CD4-positive, alpha-beta T cell treated with Interleukin-21 for 1 hour (primary cell): ENCODE measurements at places on chromosomes 6 and 20.

GRCh38 chr20:18750735-18751134 lies 62.8 kb upstream of the SCP2D1 start:
- no peak for DNase-seq

GRCh38 chr6:94733066-94733465 lies 844.3 kb upstream of the MANEA start:
- DNase-seq: no peak

DNA sequence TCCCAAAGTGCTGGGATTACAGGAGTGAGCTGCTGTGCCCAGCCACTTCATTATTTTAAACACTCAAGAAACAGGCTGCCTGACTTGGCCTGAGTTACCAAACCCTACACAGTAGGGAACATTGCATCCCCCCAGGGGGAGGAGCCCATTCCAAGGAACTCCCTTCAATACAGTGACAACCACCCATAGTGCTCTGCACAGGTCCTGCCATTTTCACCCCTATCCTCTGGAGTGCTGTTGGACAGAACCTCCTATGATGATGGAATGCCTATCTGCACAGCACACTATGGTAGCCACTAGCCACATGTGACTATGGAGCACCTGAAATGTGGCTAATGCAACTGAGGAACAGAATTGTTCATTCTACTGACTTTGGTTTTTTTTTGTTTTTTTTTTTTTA lies 11.7 kb downstream of the ACOT8 start:
- no peak for DNase-seq

- no peak for DNase-seq
Observed at GRCh38 chr6:21003780-21004541, 469.7 kb downstream of the CDKAL1 start.

- DNase-seq: no peak
Observed at GRCh38 chr6:26075063-26075717, 12.0 kb upstream of the HFE start.

GRCh38 chr6:107866606-107867301 lies 42.6 kb upstream of the SCML4 start:
- DNase-seq: peak; percentile 68

DNA sequence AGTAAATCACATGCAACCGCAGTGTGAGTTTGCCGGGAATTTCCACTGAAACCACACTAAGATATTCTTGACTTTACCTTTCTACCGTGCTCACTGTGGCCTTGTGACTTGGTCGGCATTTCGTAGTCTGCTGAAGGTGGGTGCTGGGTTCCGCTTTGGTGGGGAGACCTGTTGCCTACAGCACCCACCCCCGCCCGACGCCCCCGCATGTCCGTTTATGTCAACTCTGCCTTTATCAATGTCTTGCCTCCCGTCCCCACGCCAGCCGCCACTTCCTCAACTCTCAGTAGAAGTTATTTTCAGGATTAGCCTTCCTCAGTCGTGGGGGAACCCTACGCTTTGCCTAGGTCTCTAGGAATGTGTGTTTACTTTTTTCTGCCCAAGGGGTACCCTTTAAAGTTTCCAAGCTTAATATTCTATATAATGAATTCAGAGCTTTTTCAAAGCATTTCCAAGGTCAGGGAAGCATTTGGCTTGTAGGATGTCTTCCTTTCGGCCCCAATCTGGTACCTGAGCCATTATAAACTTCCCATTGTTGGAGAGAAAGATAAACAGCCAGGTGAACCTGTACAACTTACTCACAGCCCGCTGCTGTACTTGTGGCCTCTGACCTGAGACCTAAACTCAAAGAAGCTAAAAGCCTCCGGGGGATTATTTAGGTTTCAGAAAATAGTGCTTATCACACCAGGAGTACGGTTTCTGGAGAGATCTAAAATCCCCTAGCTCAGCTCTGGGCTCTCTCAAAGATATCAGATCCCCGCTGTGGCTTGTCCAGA lies 54.2 kb downstream of the TBC1D7 start:
- DNase-seq: peak; percentile 66

- no peak for DNase-seq
Observed at GRCh38 chr6:13273202-13273930, 55.0 kb downstream of the TBC1D7 start.

DNA sequence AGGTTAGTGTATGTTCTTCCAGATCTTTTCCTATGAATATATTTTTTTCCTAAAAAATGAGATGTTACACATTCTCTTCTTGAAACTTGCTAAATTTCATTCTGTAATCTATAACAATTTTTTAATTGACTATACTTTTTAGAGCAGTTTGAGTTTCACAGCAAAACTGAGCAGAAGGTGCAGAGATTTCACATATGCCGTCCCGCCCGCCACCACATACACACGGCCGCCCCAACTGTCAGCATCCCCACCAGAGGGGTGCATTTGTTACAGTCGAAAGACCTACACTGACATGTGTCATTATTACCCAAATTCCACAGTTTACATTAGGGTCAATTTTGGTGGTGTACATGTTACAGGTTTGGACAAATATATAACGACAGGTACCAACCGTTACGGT lies 116.5 kb downstream of the IRF4 start:
- no peak for DNase-seq

- no peak for DNase-seq
Observed at GRCh38 chr6:123687864-123688263, 51.1 kb upstream of the TRDN start.

DNA sequence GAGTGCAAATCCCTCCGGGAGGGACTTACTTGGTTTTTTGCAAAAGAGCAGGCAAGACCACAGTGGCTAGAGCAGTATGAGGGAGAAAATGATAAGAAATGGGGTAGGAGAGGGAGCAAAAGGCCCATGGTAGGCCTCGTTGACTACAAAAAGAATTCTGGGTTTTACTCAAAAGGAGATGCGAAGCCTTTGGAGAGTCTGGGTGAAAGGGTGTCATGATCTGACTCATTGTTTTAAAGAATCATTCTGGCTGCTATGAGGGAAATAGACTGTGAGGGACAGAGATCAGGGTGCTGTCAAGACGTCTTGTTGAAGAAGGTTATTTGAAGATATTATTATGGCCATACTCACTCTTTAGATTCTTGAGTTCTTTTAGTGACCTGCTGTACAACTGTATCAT lies 13.0 kb downstream of the TBC1D32 start:
- no peak for DNase-seq

- DNase-seq: no peak
Observed at GRCh38 chr6:104266922-104267321, 592.8 kb downstream of the HACE1 start.
